ENCODE measurements at places on chromosomes 1 and 21.
A peak's percentile ranks its signal among the peaks of the same experiment; 100 is the strongest.

DNA sequence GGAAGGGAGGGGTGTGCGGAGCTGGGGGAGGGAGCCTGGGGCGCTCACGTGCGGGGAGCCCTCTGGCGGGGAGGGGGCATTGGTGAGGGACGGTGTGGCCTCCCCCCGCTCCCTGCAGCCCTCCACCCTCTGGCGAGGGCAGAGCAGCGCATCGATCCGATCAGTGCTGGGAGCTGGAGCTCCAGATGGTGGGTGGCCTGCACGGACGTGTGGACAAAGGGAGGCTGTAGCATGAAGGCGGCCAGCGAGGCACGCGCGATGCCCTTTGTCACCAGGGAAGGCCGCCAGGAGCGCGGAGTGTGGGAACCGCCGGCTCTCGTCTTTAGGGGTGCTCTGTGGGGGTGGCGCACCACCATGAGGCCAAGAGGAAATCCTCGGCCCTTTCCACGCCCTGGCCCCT lies 5.4 kb upstream of the HES5 start:
- DNase-seq: no peak

DNA sequence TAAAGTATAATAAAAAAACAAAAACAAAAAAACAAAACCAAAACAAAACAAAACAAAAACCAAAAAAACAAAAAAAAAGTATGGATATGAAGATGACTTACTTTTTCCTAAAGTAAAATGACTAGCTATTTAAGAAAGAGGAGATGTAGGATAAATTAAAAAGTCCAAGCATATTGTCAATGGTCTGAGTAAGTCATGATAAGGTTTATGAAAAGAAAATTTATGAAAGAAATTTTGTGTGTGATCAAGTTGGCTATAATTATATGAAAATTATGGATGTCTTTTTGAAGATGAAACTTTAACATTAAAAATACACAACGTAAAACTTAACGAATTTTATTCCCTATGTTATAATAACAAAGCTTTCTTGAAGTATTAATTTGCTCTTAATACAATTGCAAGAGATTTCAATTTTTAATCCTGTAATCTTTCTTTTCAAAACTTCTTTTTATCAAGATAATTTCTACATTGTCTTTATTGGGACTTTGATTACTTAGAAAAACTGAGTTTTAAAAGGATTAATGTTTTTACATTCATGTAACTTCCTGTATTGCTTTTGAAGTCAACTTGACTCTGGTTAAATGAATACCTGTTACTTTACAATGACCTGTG lies 200.9 kb upstream of the IVNS1ABP start:
- DNase-seq: no peak

GRCh38 chr1:2213576-2214505 lies 14.3 kb upstream of the SKI start:
- DNase-seq: no peak

GRCh38 chr1:243374412-243374811 lies 118.6 kb downstream of the SDCCAG8 start:
- DNase-seq: no peak

- no peak for DNase-seq
Observed at GRCh38 chr1:20446796-20447195, 39.2 kb downstream of the CAMK2N1 start.

GRCh38 chr1:92853299-92853698 lies 21.5 kb downstream of the RPL5 start:
- DNase-seq: no peak

DNA sequence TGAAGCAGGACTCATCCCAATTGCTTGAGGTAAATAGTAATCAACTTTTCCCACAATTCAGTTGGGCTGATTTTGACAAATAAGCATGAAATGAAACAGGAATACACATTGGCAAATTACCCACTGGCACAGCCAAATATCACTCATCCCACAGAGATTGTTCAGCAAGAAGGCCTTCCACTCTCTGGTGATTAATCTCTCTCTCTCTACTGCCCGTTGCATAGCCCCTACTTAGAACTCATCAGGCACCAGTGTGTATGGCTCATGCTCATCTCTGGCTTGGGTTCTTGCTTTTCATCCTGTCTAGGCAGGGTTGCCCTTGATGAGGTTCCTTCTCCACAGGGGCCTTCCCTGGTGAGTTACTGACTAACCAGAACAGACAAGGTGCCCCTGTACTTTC lies 1.1 kb downstream of the BSDC1 start:
- DNase-seq: no peak

- no peak for DNase-seq
Observed at GRCh38 chr1:109091839-109092193, 1.3 kb downstream of the TMEM167B start.

DNA sequence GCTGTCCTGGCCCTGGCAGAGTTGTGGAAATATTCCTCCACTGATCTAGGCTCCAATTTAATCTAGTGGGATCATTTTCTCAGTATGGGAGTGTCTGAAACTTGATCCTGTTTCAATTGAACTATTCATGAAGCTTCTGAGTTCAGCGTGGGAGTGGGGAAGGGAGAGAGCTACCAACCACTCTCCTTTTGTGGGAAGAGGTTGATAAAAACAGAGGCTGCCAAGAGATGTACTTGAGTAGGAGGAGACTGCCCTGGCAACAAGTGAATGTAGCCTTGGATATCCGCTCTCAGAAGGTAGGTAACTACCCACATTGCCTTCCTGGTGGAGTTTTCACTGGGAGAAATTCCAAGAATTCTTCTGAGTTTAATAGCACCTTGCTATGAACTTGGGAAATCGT lies at the start of gene CTXND2:
Gene CTXND2 (plus strand): TSS at position 119 of the 400 bp plus-strand sequence. CDS start 25,179 bp downstream, outside the sequence.
- no peak for DNase-seq

GRCh38 chr1:152444045-152444444 lies 30.0 kb upstream of the CRNN start:
- no peak for DNase-seq

- no peak for DNase-seq
Observed at GRCh38 chr1:48203287-48203900, 19.1 kb upstream of the SLC5A9 start.

- no peak for DNase-seq
Observed at GRCh38 chr1:31661856-31662255, 17.2 kb upstream of the PEF1 start.

GRCh38 chr1:84613026-84613425 lies 38.8 kb upstream of the CTBS start:
- DNase-seq: no peak

GRCh38 chr1:175073061-175073460 lies 5.4 kb downstream of the TNN start:
- no peak for DNase-seq

- no peak for DNase-seq
Observed at GRCh38 chr21:26153758-26154157, 16.8 kb downstream of the APP start.

DNA sequence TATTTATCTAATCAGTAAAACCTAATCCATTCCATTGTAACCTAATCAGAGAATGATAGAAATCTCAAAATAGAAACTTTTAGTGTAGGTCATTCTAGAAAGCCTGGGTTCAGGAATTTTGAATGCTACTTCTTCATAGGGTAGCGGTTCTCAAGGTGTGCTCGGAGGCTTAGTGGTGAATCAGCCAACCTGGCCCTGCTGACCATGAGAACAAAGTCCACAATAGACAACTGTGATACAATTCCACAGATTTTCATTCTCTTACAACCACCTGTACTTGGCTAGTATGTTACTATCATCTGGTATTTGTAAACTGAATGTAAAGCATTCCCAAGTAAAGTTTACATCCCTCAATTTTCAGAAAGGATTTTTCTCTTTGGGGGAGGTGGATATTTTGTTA lies 7.5 kb upstream of the PUM1 start:
- DNase-seq: no peak

- DNase-seq: no peak
Observed at GRCh38 chr1:226829105-226829504, 41.3 kb upstream of the PSEN2 start.

DNA sequence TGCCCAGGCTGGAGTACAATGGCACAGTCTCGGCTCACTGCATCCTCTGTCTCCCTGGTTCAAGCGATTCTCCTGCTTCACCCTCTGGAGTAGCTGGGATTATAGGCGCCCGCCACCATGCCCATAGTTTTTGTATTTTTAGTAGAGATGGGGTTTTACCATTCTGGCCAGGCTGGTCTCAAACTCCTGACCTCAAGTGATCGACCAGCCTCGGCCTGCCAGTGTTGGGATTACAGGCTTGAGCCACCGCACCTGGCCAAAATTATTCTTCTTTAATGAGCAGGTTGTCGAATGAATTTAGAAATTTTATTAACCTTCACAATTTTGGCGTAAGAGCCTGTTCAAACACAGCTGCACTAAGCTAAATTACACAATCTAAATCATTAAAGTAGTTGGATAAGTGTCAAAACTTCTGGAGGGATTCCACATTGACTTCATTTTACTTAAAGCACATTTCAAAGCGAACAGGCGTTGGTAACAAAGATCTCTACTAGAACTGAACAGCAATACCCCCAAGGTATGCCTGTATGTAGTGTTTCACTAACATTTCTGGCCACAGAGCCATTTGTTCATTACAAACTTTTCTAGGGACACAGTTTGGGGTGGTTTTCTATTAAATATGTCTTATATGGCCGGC lies 5.2 kb upstream of the CTH start:
- no peak for DNase-seq

DNA sequence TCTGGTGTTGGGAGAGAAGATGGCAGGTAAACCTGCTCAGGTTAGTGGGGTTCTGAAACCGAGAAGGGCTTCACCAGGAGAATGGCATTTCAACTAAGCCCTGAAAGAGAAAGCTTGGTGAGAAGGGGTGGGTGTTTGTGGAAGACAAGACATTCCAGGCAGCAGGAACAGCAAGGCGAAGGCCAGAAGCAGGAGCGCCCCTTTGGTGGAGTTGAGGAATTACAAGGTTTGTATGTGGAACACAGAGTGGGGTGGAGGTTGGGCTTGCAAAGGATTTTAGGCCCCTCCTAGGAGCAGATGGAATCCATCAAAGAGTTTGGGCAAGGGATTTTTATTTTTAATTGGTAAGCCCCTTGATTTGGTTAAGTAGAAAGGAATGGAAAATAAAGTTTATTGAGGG lies 24.8 kb upstream of the ELOA start:
- no peak for DNase-seq

- DNase-seq: no peak
Observed at GRCh38 chr1:201760516-201760915, 68.4 kb upstream of the IPO9 start.

GRCh38 chr1:3319874-3320245 lies 134.6 kb upstream of the ARHGEF16 start:
- peak; percentile 16 for DNase-seq

GRCh38 chr1:119940697-119941096 lies 44.4 kb upstream of the ADAM30 start:
- no peak for DNase-seq

GRCh38 chr1:20770314-20771087 lies 16.6 kb downstream of the HP1BP3 start:
- no peak for DNase-seq

- no peak for DNase-seq
Observed at GRCh38 chr1:223775054-223775453, 62.7 kb downstream of the CAPN2 start.

- DNase-seq: no peak
Observed at GRCh38 chr1:29646161-29646775, 409.9 kb downstream of the PTPRU start.

DNA sequence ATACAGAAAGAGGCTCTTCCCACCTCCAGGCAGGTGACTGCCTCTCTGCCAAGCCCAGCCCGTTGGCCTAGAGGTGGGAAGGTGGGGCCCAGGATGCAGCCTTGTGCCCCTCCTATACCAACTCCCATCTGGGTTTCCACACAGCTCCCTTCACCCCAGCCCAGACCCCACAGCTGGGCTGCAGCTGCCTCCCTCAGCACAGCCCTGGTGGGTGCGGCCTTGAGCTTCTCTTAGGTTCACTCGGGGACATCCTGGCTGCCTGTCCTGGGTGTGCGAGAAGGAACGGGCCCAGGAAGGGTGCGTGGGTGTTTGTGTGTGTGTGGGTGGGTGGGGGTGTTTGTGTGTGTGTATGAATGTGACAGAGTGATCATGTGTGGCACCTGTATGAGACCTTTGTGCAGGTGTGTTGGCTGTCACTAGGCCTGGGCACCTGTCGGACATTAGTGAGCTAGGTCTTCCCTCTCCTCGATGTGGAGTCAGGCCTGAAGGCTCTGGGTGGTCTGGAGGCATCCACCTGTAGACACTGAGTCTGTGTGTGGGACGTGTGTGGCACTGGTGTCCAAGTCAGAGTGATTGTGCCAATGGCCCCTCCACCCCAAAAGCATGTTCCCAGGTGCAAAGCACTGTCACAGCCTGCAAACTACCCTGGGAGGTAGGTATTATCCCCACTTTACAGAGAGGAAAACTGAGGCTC lies 30.7 kb downstream of the FOXO6 start:
- no peak for DNase-seq

- peak; percentile 3 for DNase-seq
Observed at GRCh38 chr1:224503161-224504118, 68.8 kb upstream of the WDR26 start.

DNA sequence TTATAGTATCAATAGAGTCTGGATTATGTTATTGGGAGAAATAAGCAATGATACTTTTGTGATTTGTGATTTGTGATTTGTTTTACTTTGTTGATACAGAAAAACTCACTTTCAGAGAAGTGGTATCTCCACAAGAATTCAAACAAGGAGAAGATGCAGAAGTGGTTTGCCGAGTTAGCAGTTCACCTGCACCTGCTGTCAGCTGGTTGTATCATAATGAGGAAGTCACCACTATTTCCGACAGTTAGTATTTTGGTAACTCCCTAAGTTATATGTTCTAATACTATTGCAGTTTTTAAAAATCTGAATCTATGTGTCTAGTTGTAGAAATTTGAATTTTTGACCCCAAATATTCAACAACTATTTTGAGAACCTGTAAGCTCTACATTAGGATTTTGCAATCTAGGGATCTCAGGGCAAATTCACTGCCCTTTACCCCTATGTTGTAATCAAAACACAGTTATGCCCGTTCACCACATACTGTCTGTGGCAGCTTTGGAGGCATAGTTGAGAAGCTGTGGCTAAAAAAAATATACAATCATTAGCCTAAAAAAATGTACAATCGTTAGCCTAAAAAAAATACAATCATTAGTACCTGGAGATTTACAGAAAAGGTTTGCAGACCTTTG lies 288.1 kb downstream of the NCAM2 start:
- no peak for DNase-seq

GRCh38 chr1:99447721-99448120 lies 183.4 kb downstream of the PLPPR4 start:
- no peak for DNase-seq

DNA sequence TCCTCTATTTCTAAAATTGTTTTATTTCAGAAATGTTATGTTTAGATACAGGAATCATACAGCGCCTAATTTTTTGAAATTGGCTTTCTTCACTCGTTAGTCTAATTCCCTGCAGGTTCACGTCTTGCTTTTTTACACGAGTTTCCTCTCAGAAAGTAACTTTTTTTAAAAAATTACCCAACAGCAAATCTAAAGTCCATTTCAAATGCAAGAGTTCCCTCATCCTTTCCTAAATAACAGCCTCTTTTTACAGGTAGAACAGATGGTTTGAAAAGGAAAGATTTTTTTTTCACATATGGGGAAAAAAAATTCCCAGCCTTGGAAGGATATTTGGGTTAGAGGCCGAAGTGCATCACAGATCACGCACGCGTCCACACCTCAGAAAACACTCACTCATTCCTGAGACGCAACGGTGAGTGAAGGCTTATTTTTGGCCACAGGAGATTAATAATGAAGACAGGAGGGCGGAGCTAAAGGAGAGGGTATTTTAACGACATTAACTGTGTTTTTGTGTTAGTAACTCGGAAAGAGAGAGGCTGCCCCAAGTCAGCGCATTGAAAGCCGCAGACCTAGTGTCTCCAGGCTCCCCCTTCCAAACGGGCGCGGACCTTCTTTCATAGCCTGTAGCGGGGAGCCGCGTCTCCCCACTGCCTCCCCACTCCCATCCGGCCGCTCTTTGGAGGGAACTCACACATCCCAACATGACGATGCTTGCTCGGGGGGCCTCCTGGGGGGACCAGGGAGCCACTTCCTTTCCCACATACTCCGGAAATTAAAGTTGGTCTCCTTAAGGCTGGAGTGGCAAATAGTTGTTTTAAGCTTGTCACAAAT lies 969 bp upstream of the RIPK4 start:
- peak; percentile 7 for DNase-seq
